ENCODE measurements at places on chromosomes 2 and 18.

DNA sequence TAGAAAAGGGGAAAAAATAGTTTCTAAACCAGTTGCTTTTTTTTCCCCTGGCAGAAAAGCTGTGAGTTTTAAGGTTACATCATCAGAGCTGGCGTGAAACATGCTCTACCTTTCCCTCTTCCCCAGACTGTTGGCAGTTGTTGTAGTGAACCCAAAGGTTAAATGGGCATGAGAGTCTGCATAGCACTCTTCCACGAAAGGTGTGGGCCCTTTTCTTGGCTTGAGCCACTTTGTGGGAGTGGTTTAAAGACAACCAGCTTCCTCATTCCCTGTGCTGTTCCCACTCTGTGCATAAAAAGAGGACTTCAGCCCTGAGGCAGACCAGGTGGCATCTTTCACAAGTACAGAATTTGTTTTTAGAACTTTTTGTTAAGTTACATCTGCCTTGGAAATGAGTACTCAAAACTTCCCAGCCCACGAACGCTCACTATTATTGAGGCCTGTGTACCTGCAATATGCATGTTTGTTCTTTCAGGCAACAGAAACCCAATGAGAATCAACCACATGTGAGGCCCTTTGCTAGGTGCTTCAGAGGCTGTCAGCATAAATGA, 243.8 kb downstream of the BABAM2 start:
- no peak for DNase-seq

- DNase-seq = no peak
Measured at GRCh38 chr2:134167015-134167414, 86.9 kb upstream of the MGAT5 start.

- DNase-seq = no peak
Measured at GRCh38 chr2:183001948-183002347, 36.3 kb downstream of the NCKAP1 start.

DNA sequence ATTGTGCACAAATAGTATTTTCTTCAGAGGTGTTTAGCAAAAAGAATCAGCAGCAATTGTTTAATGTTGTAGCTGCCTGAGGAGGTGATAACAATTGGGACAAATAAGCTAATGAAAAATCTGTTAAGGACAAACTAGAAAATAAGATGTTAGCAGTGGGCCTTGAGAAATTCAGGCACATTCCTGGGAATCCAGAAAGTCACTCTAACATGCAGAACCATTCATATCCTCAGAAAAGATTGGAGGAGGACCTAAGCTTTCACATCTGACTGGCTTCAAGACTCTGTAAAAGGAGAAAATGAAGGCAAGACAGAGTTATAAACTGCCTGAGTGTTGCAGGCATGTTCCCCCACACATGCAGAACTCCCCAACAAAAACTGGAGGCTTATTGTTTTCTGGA, 353.5 kb upstream of the RGPD4 start:
- no peak for DNase-seq

GRCh38 chr2:118089139-118089800, 999 bp downstream of the INSIG2 start:
- no peak for DNase-seq

DNA sequence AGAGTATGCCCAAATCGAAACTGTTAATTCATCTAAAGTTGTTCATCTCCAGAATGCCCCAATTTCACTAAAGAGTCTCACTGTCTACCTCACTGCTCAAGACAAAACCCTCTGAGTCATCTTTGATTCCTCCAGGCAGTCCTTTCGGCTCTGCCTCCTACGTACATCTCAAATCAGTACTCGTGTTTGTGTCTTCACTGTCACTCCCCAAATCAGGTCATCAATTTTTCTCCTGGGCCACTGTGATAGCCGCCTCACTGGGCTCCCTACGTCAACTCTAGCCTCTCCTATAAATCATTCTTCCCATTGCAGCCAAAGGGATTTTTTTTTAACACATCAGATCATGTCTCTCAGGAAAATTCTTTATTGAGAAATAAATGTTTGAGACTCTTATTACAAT, 42.1 kb upstream of the TTC39C start:
- DNase-seq = no peak

DNA sequence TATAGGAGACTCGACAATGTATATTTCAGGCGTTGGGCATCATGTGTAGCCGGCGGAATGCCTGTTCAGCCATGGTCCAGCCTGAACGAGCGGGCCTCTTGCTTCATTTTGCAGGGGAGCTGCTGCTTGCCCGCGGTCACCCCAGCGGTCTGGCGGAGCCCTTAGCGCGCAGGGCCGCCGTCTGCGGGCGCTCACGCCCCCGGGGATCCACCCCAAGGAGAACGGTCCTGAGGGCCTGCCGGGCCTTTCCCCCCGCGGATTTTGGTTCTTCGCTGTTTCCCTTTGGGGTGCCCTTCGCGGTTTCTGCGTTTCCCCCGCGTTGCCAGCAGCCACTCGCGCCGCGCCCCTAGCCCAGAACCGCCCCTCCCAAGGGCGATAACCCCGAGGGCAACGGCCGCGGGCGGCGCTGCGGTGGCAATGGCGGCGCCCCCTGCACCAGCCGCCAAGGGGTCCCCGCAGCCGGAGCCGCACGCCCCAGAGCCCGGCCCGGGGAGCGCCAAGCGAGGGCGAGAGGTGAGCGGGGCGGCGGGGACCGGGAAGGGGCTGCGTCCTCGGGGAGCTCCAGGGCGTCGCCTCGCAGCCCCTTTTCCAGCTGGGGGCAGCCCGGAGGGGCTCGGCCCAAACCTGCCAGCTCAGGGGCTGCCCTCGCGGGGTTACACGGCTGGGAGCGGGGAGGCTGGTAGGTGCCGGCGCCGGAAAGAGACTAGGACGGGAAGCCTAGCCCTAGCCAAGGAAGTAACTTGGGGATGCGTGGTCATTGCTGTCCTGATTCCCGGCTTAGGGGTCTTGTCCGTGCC, at the start of gene MFSD2B:
TSS of gene MFSD2B (plus strand) at position 406 of the 797 bp plus-strand sequence. CDS start at position 418, 12 bp downstream.
- no peak for DNase-seq

DNA sequence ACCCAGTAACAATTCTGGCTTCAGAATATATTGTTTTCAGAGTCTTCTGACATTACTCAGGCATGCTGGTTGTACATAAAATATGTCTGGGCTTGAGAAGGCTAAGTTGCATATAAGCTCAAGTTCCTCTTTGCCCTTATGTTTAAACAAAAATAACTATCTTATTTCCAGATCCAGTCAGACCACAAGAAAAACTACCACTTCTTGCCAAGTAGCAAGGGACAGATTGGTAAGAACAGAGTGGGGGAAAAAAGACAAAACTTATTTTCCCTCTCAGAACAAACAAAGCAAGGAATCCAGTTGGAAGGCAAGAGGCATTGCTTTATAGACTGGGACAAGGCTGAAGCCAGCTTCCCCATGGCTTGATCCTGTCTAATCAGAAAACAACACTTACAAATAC, 1036.7 kb upstream of the CELF4 start:
- no peak for DNase-seq
